ENCODE measurements at places on chromosomes 12 and 14.

DNA sequence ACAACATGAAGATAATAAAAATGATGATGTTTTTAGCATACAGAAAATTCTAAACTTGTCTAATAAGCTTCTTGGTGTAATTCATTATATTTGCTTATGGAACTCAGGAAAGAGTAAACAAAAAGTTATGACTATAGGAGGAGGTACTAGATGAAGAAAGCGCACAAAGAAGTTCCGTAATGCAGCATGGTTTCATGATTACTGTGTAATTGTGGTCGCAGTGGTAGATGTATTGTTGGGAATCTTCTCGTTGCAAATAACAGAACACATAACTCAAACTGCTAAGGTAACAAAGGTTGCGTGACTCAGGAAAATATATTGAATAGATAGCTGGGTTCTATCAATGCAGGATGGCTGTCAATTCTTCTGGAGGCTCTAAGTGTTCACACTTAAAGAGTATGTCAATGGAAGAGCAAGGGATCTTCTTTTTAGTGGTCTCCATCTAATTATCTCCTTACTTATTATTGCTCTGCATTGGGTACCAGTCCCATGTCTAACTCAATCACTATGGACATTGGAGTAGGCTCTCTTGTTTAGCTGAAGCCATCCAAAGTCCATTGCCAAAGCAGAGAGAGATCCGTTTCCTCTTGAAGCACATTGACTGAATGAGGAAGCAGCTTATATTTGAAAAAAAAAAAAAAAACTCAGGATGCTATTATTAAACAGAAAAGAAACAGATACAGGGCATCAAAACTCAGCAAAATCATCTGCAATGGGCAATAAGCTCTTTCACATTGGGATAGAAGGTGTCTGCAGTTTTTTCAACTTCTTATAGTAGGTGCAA, 283.4 kb upstream of the ATP2B1 start:
- no peak for DNase-seq

- no peak for DNase-seq
Measured at GRCh38 chr12:95789126-95790032, 1.2 kb downstream of the NTN4 start.

DNA sequence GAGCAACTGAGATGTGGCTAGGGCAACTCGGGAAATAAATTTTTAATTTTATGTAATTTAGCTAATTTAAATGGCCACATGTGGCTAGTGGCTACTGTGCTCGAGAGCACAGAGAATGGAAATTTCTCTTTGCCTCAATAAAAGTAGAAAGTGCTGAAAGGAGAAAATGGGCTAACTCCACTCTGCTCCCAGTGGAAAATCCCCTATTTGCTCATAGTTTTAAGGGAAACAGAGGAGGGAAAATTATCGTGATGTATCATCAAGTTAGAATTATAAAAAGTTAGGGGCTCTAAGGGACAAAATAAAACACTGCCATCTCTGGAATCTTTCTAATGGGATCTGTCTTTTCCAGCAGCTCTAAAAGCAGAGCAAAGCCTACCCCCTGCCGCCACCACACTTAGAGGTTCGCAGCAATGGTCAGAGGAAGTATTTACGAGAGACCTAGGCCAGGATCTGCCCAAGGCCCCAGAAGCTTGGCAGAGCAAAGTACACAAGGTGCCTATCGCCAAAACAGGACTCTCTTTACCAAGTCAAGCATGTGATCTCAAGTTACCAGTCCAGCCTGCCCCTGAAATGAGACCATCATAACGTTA, 220.7 kb downstream of the PPM1H start:
- no peak for DNase-seq

GRCh38 chr14:92687681-92688433, 60.6 kb downstream of the LGMN start:
- no peak for DNase-seq

GRCh38 chr12:16603260-16603915, 2.6 kb downstream of the LMO3 start:
- no peak for DNase-seq

DNA sequence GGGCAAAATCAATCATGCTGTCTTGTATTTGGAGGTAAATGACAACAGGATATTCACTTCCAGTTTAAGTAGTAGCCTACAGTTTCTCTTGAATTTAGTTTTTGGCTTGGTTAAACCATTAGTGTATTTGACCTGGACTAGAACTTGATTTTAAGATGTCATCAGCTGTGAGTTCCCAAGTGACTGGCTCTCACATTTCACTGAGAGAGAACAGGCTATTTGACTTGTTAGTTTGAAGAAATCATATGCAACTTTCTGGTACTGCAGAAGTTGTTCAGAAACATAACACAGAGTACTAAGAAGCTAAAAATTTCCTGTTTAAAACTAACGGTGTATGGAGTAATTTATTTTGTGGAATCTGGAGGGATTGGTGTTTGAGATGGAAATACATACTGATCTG, 22.3 kb downstream of the MNAT1 start:
- no peak for DNase-seq

DNA sequence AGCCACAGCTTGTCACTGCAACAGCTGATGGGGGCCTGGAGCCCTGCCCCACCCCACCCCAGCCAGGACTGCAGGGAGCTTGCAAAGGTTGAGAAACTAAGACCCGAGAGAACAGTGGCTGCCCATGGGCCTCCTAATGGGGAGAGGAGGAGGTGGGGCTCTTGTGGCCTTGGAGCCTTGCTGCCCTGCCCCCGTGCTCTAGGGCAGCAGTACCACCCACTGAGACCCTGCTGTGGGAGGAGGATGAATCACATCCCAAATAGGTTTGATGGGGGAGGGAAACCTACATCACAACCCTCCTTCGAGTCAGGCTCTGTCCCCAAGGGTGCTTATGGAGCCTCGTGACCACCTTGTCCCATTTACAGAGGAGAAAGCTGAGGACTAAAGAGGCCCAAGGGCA, 15.9 kb downstream of the HHIPL1 start:
- no peak for DNase-seq

- DNase-seq, result no peak
Measured at GRCh38 chr12:82207556-82207955, 150.6 kb downstream of the CCDC59 start.

GRCh38 chr14:64080452-64080851, 213.7 kb downstream of the ESR2 start:
- DNase-seq, result no peak

- DNase-seq, result no peak
Measured at GRCh38 chr12:68043435-68043834, 54.2 kb downstream of the IFNG-AS1 start.

DNA sequence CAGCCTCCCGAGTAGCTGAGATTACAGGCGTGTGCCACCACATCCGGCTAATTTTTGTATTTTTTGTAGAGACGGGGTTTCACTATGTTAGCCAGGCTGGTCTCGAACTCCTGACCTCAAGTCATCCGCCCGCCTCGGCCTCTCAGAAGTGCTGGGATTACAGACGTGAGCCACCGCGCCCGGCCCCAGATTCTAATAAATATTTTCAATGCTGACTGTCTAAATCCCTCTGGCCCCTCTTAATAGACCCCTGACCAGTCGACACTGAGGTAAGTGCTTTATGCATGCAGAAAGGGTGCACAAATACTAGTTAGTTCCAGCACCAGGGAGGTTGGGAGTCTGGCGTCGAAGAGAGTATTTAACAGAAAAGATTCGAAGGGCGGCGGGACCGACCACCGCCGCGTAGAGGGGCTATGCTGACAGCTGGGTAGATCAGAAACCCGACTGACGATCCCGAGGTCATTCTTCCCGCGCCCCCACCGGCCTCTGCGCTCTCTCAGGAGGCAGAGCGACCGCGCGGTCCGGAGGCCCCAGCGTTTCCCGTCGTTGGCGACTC, 1.1 kb upstream of the SPATS2 start:
- no peak for DNase-seq

- DNase-seq, result no peak
Measured at GRCh38 chr12:22463306-22463705, 81.0 kb downstream of the C2CD5 start.

- no peak for DNase-seq
Measured at GRCh38 chr12:70638639-70639360, 1.6 kb upstream of the PTPRB start.

- no peak for DNase-seq
Measured at GRCh38 chr12:28027947-28028724, 55.6 kb upstream of the PTHLH start.

DNA sequence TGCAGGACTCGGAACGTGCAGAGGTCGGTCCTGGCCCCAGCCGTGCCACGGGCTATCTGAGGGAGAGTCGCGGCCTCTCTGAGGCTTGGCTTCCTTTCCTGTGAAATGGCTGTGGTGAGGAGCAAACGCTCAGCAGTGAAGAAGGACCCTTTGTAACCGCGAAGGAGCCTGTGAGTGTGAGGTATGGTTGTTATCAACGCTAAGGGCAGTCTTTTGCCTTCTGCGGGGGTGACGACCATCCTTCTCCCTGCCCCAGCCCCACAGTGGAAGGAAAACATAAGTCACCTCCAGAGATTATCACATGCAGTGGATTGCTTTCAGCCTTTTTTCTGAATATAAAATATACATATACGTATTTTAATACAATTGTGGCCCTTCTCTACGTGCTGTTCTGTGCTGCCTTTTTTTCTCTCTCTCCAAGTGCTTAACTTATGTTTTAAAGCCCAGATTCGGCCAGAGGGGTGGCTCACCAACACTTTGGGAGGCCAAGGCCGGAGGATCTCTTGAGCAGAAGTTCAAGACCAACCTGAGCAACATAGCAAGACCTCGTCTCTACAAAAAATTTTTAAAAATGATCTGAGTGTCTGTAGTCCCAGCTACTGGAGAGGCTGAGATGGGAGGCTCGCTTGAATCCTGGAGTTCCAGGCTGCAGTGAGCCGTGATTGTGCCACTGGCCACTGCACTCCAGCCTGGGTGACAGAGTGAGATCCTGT, 17.4 kb downstream of the TAMALIN start:
- no peak for DNase-seq

GRCh38 chr12:90128526-90128925, 419.9 kb upstream of the ATP2B1 start:
- DNase-seq, result no peak

DNA sequence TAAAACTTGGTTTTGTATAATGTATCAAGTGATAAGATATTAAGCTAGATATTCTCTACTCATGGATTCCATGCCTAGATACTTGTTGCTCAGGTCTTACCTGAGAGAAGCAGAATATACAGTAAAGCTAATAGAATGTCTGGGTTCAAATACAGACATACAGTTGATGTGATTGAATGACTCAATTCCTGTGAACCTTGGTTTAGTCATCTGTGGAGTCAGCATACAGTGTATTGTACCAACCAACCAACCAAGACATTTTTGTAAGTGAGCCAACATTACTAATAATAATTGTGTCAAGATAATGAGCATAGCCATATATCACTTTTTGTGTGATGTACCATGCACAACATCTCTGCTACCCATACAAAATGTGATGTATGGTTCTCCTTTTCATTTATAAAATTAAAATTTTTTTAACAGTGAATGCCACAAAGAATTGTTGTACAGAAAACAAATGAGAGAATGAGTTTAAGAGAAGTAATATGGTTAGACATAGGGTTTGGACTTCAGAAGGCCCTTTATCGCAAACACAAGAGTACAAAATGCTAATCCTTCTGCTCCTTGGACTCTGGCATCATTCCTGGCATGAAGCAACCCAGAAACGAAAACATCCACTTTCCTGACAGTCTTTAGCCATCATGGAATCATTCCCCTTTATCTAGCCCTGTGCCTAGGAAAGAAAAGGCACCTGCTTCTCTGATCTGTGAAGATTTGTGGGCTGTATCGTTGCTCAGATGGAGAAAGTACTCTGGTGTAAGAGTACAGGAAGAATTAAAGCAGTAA, 977.2 kb upstream of the USP15 start:
- no peak for DNase-seq

GRCh38 chr14:62097072-62097471, 334.9 kb downstream of the SNAPC1 start:
- no peak for DNase-seq

GRCh38 chr12:65093606-65094005, 27.5 kb downstream of the WIF1 start:
- DNase-seq, result no peak

DNA sequence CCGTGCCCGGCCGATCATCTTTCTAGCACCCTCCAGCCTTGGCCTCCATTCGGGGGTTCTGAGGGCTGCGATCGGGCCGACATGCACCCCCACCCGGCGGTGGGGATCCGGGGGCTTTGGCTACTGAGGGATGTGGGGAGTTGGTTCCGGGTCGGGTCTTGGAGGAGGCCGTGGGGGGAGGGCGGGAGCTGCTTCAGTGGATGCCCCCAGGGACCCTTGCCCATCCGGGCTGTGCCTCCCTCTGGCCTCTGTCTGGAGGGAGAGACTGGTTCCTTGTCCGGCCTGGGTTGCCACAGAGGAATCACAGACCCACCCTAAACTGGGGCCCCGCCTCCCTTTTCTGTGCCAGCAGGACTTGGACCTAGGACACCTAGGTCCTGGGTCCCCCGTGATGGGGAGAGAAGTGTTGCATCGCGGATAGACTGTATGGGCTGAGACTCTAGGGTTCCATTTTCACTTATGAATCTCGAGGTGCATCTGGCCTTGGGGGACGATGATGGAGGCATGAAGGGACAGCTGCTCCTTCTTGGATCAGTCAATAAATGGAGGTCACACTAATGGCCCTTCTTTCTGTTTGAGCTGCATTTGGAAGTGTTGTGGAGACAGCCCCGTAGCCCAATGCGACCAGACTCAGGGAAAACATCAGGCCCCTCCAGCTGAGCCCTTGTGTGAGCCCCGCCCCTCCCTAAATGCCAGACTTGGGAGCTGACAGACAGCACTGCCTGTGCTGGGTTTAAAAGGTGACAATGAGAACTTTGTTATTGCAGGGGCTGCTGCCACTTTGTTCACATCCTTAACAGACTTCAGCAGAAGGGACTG, 577 bp downstream of the DTX3 start:
- no peak for DNase-seq

GRCh38 chr12:64998371-64999147, 122.5 kb downstream of the WIF1 start:
- no peak for DNase-seq

DNA sequence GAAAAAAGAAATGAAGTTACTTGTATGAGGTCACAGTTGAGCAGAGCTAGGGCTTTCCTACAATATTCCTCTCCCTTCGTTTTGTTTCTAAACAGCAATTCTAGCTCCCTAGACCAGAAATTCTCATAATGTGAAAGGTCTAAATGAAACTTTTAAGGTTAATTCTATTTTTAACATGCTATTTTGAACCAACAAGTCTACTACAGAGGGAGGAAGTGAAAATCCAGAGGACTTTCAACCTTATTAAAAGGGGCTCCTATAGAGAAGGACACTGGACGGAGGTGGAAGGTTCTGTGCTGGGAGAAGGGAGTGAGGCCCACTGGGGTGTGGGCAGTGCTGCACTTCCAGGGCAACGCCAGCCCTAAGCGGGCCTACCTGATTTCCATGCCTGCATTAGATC, 13.4 kb downstream of the GSG1 start:
- DNase-seq, result no peak

GRCh38 chr12:75864161-75864560, 167.4 kb downstream of the PHLDA1 start:
- DNase-seq, result no peak

DNA sequence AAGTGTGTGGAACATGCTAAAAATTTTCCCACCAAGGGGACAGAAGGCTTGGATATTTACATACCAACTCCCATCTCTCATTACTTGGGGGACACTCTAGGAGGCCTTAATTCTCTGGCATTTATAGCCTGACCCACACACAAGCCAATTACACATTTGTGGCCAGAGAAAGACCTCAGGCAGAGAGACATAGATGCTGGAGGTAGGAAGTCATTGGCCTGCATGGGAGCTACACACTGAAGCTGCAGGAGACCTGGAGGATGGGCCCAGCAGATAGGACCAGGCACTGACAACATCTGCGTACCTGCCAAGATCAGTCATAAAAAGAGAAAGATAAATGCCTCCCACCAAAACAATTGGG, 61.7 kb downstream of the TBX5 start:
- DNase-seq, result no peak

Data from BJ (cell line).